ENCODE measurements at places on chromosomes 5 and 9.

GRCh38 chr5:50832657-50833284, 166.3 kb downstream of the PARP8 start:
- no peak for DNase-seq

- no peak for DNase-seq
Observed at GRCh38 chr9:129671519-129671918, 6.1 kb downstream of the PRRX2 start.

DNA sequence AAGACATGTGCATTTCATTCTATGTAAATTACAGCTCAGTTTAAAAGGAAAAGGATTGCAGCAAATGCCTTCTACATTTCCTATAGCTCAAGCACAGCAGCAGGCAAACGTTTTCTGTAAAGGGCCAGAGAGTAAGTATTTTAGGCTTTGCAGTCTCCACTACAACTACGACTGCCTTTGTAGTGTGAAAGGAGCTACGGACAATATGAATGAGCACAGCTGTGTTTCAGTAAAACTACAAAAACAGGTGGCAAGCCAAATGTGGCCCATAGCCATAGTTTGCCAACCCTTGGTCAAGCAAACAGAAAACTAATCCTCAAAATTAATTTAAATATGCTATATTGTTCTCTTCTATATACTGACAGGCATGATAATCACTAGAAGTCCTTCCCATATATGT, 7.2 kb downstream of the PTBP3 start:
- DNase-seq = no peak

DNA sequence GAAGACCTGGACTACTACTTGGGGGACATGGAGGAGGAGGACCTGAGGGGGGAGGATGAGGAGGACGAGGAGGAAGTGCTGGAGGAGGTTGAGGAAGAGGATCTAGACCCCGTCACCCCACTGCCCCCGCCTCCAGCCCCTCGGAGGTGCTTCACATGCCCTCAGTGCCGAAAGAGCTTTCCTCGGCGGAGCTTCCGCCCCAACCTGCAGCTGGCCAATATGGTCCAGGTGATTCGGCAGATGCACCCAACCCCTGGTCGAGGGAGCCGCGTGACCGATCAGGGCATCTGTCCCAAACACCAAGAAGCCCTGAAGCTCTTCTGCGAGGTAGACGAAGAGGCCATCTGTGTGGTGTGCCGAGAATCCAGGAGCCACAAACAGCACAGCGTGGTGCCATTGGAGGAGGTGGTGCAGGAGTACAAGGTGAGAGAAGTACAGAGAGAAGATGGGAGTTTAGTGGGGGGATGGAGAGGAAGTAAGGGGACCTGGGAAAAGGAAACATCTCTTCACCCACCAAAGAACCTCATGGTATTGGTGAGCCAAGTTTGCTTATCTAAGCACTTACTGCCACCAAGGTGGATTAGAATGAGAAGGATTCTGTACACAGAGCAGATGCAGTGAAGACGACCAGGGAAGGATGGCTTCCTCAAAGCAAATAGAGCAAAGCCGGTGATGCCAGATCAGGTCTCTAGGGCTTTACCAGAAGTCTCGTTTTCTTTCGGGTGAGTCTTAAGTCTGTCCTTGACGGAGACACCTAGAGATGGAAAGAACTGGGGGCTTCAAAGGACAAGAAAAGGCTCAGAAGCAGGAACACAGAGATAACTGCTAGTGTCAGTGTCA, 1.5 kb downstream of the TRIM41 start:
- DNase-seq = no peak

DNA sequence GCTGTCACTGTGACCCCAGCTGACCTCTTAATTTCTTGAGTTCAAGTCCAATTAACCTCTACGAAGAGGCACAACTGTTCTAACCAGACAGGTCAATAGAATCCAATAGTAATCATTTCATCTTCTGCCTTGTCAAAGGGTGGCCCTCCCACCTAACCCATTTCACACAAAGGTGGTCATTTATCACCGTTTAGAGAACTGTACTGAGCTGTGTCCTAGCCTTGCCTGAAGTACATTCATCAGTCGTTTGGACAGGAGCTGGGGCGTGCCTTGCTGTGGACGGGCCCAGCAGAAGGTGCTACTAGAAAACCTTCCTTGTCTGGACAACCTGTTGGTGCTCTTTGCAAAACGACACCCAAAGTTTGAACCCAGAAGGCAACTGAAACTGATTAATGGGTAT, 605.4 kb downstream of the ISL1 start:
- peak; percentile 66 for DNase-seq

GRCh38 chr9:34592895-34593601, 3.5 kb upstream of the CNTFR start:
- peak; percentile 73 for DNase-seq

DNA sequence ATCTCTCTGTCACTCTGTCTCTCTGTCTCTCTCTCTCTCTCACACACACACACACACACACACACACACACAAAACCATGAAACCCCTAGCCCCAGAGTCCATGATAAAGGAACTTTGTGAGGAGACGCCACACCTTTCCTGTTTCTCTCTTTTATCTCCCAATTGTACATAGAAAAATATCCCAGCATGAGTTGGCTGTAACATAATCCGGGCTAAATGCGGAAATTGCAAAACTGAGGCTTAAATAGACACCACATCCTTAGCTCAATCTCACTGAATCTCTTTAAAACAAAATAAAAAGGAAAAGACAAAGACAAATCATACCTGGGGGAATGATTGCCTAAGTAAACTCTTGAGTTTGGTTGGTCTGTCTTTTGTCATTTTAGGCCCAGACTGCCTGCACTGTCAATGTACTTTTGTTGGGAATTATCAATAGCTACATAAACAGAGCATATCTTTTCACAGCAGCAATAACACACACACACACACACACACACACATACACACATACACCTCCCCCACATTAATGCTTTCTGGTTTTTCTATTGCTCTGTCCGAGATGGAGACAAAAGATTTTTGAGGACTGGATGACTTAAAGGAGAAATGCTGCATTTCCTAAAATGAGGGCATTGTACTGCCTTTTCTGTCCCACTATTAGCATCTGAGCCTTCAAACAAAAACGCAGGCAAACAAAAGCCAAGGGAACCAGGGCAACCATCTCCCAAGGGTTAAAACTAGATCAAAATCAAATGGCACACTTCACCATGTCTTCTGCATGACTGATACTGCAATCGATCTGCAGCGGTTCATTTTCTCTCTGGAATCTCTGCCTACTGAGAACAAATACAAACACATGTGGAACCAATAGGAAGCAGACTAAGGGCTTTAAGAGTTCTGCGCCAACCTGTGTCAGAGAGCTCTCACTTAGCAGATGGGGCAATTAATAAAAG, 321.5 kb downstream of the NFIB start:
- peak; percentile 50 for DNase-seq

GRCh38 chr5:163318707-163319106, 118.7 kb upstream of the CCNG1 start:
- DNase-seq = no peak

DNA sequence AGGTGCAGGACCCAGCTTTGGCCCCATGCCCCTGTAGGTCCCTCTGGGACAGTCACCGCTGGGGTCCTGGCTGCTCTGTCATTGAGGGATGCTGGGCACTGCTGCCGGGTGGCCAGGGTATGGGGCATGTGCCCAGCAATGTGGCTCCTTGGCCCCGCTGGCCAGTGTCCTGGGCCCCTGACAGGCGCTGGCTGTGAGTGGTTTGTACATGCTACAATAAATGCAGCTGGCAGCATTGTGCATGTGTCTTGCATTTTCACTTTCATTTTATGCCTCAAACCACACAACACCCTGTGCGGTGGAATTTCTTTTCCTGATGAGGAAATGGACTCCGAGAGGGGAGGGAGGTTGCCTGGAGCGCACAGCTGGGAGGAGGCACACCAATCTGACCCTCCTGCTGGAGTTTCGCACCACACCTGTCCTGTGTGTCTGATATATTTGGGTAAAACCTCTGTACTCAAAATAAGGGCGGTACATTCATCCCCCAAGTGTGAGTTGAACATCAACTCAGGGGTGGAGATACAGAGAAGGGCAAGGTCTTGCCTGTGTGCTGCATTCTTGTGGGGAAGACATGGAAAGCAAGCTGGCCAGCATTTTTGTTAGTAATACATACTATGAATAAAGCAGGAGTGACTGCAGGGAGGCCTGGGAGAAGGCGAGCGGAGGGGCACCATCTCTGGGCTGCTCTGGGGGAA, 11.7 kb downstream of the TSPAN17 start:
- no peak for DNase-seq

GRCh38 chr9:68546596-68547390, 6.1 kb upstream of the TMEM252 start:
- no peak for DNase-seq

DNA sequence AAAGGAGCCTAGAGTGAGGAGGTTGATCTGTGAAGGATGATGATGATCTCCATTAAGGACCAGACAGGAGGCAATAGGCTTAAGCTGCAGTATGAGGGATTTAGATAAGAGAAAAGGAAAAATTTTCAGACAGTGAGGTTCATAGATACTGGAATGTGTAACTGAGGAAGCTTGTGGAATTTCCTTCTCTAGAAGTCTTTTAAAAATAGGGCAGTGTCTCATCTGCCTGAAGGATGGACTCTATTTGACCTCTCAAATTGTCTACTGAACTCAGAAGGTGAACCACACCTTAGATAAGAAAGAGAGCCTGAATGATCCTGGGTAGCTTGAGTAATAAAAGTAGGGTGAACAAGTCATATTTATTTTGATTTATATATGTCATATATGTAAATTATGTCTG, 148.2 kb upstream of the CDKN2B start:
- DNase-seq = no peak

GRCh38 chr5:6759401-6759800, 46.2 kb downstream of the TENT4A start:
- DNase-seq = no peak

DNA sequence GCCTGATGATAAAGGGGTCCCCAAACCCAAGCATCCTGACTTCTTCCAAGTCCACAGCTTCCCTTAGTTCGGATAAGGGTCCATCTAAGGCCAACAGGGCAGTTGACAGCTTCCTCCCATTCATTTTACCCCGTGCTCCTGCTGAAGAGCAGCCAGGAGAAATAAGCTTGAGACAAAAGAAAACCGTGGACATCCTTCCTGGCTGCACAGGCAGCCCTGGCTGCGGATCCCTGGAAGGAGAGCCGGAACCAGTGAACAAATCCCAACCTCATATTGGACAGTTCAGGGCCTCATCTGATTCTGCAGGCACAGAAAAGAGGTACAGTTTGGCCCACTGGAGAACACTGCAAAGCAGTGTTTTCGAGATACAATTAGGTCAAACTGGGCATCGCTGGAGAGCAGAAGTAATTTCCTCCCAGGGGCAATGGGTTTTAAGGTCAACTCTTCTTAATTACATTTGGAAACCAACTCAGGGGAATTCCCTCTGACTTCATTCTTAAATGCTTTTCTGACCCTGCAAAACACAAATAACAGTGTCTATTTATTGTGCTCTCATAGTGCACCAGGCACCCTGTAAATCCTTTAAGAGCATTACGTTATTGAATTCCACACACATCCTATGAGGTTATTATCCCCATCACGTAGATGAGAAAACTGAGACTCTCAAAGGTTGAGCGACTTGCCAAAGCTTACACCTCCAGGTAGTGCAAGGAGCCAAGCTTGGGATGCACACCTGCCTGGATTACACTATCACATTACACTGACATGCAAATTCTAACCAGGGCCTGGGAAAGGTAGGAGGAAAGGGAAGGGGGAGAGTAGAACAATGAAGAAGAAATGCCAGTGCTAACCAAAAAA, 21.2 kb downstream of the ADAM19 start:
- peak; percentile 41 for DNase-seq

DNA sequence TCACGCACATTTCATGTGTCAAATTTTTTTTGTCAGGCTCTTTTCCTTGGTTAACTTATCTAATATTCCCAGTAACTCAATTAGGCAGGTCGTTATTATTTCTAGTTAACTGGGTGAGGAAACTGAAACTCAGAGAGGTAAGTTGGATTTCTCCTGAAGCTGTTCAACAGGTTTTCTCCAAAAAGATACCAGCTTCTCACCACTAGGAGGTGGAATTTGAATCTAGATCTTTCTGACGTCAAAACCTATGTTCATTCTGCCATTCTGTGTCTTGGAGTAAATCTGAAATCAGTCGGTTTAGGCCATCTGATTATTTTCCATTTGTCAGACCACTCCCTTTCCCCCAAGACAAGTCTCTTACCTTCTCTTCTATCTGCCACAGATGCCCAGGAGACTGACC, 572.9 kb downstream of the ACTL7B start:
- no peak for DNase-seq

DNA sequence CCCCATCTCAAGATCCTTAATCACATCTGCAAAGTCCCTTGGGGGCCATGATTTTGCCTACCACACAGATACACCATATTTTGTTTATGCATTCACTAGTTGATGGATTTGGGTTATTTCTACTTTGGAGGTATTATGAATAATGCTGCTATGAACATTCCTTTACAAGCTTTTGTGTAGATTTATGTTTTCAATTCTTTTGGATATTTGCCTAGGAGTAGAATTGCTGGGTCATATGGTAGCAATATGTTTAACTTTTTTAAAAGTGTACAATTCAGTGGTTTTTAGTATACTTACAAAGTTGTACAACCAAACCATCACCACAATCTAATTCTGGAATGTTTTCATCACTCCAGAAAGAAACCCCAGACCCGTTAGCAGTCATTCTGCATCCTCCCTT, 7.8 kb upstream of the ANP32B start:
- DNase-seq = no peak

DNA sequence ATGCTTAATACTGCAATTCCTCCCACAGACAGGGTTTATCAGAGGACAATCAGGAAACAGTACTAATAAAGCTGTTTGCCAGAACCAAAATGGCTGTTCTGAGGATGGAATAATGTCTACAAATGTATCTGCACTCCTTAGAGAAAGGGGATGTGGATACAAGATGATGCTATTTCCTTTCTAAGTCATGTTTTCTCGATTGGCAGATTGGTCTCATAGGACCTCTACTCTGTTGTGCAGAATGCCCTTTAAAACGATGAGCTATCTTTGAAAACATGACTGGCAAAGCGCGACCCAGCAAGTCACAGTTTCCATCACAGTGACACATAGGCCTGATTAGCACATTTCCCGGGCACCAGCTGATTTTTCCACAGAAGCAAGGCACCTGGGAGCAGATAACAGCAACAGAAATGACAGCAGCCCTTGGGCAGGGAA, 54.0 kb downstream of the AOPEP start:
- DNase-seq = peak; percentile 30

DNA sequence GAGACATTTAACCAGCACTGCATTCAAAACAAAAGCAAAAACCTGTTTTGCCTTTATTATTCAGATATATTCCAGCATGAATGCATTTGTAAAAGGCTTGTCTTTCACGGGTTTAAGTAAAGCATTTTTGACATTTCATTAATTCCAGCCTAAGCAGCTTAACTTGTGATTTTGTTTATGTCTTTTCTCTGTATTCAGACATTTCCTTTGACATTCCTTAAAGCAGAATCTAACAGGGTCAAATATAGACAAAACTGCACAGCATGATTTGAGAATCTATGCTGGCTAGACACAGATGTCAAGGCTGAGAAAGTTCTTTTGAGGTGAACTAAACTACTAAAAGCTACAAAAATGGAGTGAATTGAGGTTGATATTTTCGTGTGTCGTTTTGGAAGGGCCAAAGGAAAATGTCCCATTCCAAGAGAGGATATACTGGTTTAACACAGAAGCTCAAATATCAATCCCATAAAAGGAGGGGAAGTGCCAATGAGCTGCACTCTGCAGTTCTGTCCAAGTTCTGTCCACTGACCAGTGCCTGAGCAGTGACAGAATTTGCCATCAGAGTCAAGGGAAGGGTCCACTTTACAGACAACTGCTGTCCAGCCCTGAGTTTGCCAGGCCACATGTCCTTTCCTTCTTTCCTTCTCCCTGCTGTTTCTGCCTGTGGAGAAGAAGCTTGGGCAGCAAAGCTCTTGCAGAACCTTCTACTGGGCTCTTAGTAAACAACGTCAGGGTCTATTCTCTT, 198.7 kb upstream of the KLF9 start:
- no peak for DNase-seq

GRCh38 chr9:20382460-20383071, 239.7 kb downstream of the MLLT3 start:
- peak; percentile 25 for DNase-seq
